ENCODE measurements at places on chromosomes 5 and 9. TPM values are rescaled to one million over a fixed set of nuclear protein-coding genes. Genes with fewer than 3 reads are reported as not detected.

Gene PALM2AKAP2
- total RNA-seq, result 0.62 TPM

DNA sequence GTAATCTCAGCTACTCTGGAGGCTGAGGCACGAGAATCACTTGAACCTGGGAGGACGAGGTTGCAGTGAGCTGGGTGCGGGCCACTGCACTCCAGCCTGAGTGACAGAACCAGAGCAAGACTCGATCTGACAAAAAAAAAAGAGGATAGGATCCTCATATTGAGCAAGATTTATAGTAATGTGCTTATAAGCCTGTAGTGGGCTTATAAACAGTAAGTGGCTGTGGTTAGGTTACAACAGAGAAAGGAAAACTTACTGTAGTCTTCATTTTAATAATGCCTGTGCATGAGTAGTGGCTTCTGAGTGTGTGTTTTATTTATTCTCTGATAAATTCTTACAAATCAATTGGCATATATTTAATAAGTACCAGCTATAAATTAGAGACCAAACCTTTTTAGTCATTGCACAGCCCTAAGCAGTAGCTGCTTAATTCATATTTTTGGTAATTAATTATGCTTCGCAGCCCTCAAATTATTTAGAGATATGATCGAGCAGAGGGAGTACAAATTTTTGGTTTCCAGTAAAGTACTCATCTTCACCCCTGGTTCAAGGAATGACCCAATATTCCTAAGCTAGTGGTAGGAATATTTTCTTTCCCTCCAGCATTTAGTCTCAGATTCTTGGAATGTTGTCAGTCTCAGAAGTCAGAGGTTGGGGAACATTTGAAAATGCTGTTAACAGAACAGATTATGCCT, 73.8 kb upstream of the KLF9 start:
- no peak for DNase-seq

GRCh38 chr5:173479711-173480110, 136.7 kb downstream of the BOD1 start:
- no peak for DNase-seq

- DNase-seq, result peak; percentile 94
Measured at GRCh38 chr9:15510789-15511575, at the start of gene PSIP1. TSS of gene PSIP1 (minus strand) at chr9:15510970. CDS start at chr9:15510188, 782 bp downstream.

DNA sequence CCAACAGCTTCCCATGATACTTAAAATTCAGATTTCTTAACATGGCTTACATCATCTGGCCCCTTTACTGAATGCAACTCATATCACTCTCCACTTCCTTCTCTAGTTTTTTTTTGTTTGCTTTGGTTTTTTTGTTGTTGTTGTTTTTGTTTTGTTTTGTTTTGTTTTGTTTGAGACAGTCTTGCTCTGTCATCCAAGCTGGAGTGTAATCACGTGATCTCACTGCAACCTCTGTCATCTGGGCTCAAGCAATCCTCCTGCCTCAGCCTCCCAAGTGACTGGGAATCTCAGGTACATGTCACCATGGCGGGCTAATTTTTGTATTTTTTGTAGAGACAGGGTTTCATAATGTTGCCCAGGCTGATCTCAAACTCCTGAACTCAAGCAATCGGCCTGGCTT, 41.4 kb downstream of the CPLANE1 start:
- no peak for DNase-seq

All from CD4-positive, CD25-positive, alpha-beta regulatory T cell (primary cell).